ENCODE measurements at places on chromosomes 11 and 22.

DNA sequence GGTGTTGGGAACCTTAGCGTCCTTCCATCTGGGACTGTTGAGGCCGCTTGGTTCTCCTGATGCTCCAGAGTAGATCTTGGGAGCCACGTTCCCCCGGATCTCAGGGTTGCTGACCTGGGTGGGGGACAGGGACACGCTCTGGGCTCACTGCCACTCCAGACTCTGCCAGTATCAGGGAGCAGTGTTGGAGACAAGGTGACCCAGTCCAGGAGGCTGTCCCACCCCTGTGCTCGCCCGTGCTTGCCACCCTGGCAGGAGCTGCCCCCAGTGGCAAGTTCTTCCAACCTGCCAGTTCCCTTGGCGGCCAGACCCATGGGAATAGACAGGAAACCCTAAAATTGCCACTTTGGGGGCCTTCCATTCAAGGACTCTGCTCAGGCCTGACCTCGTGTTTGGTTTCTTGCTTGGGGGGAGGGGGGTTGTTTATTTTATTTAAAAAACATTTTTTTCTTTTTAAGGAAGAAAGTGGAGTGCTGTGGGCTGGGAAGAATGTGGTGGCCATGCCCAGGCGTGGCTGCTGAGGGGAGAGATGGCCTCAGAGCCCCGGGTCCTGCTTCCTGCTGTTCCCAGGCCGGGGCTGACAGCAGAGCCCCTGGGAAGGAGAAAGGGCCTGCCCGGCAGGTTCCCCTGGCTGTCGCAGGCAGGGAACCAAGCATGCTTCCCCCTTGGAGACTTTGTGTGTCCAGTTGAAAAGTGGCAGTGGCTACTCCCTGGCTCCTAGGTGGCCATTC, 7.2 kb downstream of the GRK2 start:
- no peak for DNase-seq

DNA sequence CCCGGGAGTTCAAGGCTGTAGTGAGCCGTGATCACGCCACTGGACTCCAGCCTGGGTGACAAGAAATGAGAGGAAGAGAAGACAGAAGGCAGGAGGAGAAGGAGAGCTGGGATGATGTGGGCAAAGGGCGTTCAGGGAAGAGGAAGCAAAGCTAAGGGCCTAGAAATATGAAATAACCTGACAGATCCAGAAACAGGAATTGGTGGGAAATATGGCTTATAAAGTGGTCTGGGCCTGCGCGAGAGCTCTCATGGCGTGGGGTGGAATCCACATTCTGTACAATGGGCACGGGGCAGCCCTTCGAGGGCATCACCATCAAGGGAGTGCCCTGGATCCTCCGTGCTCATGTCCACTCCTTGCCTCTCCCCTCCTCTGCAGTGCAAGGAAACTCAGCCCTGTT, 46.8 kb upstream of the RASSF10 start:
- no peak for DNase-seq

DNA sequence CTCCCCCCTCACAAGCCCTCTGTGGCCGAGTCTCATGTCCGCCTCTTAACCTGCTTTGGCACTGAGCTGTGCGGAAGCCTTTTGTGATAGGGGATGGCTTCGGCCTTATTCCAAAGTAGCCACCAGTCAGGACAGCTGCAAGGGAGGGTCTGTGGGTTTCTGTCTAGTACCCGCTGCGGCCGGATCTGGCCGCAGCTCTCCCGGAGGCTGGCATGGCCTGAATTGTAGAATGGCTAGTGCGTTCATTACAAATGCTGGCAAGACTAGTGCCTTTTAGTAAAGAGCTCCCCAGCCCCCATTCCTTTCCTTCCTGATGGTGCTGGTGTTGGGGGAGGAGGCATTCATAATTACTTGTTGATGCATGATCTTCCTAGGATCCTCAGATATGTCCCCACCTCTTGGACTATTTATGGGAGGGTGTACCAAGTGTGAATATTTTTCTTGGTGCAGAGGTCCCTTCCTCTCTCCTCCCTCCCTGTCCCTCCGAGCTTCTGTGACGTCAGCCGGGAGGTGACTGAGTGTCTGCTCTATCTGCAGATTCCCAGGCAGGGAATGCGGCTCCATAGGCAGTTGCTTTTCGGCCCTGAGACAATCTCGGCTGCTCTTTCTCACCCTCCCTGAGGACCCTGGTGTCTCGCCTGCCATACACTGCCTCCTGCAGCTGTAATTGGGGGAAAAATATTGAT, 108.7 kb upstream of the E2F8 start:
- DNase-seq = no peak

DNA sequence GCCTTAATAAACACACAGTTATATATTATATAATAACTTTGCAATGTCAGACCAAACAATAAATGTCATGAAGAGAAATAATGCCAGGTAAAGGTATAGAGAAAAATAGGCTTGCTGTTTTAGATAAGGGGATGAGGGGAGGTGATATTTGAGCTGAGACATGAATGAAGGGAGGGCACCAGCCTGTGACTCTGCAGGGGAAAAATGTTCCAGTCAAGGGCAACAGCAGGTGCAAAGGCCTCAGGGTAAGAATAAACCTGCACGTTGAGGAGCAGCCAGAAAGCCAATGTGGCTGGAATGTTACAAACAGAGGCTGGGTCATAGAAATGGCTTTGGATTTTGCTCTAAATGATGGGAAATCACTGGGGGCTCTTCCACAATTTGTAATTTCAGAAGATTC, 519.6 kb downstream of the SOX6 start:
- no peak for DNase-seq

DNA sequence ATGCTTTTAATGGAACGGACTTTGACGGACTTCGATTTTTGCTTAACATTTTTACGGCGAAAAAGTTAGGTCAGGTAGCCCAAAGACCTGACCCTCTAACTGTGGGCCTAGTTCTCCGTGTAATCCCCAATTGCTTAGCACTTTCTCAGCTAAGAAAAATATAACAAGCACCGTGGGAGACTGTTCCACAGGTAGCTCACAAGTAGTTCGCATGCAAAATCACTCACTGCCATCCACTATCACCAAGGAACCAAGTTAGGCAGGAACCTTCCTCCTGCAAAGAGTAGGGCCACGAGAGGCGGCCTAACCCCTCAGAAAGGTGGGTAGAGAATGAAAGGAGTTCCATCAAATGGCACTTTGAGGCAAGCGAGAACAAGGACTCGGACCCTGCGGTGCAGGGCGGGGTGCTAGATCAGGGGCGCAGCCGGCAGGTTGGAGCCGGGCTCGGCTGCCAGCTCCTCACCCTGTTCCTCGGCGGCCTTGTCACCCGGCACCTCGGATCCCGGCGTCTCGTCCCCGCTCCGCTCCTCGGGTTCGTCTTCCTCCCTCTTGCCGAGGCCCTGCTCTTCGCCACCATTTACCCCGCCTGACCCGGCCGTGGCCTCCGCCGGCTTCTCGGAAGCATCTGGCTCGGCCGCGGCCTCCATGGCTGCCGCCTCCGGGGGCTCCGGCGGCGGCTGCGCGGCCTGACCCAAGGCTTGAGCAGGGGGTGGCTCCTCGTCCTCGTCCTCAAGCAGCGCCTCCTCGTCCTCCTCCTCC, 922 bp downstream of the HNRNPUL2 start:
- DNase-seq = no peak

GRCh38 chr11:44833877-44834452, 107.2 kb downstream of the TSPAN18 start:
- DNase-seq = no peak

DNA sequence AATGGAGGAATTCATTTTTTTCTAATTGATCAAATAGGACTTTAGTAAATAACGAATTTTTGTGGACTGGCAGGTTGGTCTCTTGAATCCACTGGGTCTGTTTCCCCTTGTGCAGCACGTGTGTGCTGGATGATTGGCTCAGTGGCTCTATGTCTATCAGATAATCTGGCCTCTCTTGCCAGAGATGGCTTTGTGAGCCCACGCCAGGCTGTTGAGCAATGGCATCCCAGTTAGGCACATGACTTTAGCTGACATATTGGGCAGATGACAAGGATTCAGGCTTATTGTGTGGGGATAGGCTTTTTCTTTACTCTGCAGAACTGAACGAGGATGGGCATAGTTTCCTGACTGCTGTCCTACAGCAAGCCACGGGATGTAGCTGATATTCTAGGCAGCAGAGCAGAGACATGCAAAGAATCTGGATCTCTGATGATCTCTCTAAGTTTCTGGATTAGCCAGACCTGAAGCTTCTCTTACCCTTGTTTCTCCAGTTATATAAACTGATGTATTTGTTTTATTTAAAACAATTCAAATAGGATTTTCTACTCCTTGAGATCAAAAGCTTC, 144.9 kb downstream of the ARHGAP42 start:
- no peak for DNase-seq

- DNase-seq = no peak
Observed at GRCh38 chr11:114354076-114354475, 46.2 kb downstream of the C11orf71 start.

DNA sequence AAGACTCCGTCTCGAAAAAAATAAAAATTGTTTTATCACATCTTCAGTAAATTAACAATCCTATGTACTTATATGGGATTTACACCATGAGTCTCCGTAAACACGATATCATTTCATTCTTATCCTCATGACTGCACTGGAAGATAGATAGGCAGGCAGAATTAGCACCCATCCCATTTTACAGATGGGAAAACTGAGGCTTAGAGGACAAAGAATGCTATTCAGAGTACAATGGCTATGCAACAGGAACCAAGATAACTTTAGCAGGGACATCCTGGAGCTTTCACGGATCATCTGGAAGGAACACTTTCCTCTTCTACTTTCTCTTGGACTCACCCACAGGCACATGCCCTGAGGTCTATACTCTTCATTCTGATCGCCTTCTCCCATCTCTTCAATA, 14.6 kb upstream of the SGSM1 start:
- no peak for DNase-seq

DNA sequence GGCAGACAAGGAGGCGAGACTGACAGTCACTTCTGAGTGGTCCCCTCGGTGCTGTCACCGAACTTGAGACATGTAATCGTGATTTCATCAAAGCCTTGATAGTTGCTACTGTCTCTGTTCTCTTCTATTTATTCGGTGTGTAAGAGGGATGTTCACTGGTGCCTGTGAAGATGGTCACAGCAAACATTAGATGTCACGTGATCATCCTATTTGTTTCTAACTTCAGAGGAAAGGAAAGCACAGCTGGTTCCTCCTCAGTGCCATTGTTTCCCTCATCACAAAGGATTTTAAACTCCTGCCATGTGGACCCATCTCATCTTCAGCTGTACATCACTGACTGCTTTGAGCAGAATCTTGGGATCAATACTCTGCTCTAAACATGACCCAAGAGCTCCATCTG, 73.1 kb upstream of the CLMP start:
- DNase-seq = no peak

DNA sequence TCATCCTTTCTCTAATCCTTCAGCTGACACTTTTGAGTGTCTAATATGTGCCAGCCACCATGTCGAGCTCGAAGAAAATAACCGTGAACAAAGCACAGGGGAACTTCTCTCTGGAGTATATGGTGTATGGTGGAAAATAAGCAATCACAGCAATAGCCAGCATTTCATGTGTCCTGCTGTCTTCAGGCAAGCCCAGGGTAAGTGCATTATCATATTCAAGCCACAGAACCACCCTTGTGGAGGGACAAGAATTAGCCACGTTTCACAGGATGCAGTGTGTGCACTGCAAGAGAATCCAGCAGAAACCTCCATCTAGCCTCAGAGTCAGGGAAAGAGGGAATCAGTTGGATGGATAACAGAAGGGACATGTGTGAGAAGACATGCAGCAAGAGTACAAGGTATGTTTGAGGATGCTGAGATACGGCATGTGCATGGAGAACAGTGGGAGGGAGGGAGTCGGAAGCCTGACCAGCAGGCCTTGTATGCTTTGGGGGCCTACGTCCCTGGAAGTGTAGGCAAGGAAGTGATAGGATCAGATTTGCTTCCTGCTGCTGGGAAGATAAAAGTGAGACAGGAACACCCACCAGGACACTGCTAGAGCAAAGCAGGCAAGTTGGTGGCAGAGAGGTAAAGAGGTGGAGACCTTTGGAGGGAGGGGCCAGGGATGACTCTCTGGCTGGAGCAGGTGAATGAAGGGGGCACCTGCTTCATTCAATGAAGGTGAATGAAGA, 14.7 kb upstream of the GNAZ start:
- no peak for DNase-seq

DNA sequence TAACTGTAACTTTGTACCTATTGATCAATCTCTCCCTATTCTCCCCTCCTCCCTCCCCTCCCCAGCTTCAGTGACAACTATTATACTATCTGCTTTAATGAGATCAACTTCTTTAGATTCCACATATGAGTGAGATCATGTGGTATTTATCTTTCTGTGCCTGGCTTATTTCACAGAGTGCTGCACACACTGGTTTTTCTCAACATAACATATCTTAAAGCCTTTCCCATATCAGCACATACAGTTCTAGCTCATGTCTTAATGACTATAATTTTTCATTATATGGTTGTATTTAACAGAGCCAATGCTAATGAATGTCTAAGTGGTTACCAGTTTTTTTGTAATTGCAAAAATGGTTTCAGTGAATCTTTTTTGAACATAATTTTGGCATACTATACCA, 340.3 kb upstream of the DDI1 start:
- no peak for DNase-seq

- DNase-seq = peak; percentile 27
Observed at GRCh38 chr11:111586388-111586831, 15.8 kb upstream of the SIK2 start.

DNA sequence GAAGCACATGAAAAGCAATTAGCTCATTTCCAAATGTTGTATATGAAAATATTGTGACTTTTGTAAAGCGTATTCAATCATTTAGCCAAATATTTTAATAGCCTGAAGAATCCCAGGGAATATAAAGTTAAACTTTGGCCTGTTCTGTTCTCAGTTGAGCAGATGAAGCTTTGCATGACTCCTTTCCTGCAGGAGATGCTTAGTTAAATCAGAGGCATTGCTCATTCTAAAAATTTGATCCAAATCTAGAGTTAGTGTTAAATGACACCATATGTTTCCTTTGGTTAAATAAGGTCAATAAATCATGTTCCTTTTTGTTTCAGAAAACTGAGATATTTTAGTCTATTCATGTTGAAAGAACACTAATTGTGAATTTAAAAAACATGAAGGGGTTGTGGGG, 51.2 kb upstream of the BIRC3 start:
- DNase-seq = no peak

All from NCI-H2081 treated with DMSO at 0.1 percent for 48 hours (cell line).